Cerebellum (tissue), 4 donors: ENCODE measurements at places on chromosomes 5 and 9. TPM values are rescaled to one million over a fixed set of nuclear protein-coding genes. Genes with fewer than 3 reads are reported as not detected.

SPINK6 gene
- total RNA-seq: not detected

SPINK13 gene
- not detected for total RNA-seq

SLC34A1 gene
- total RNA-seq: not detected

HCN1 gene
- total RNA-seq: 32.5 TPM

LRRC19 gene
- total RNA-seq: not detected

ZSWIM6 gene
- total RNA-seq: 29.8 TPM

APBA1 gene
- total RNA-seq: 42.3 TPM

GIN1 gene
- total RNA-seq: 12.4 TPM

GPR151 gene
- 0.18 TPM for total RNA-seq

ZNF366 gene
- total RNA-seq: 1.1 TPM

ENTPD2 gene
- total RNA-seq: 0.45 TPM

INSL4 gene
- not detected for total RNA-seq

C5orf52 gene
- not detected for total RNA-seq

IL4 gene
- not detected for total RNA-seq

FYB1 gene
- 1.9 TPM for total RNA-seq

IL5 gene
- total RNA-seq: not detected

MTX3 gene
- total RNA-seq: 22.7 TPM

LHX3 gene
- total RNA-seq: not detected

SLC25A51 gene
- total RNA-seq: 60.3 TPM

SLC25A2 gene
- 0.36 TPM for total RNA-seq

PLAC8L1 gene
- not detected for total RNA-seq

IFNE gene
- not detected for total RNA-seq

HTR1A gene
- total RNA-seq: 5.0 TPM

HAVCR1 gene
- total RNA-seq: 0.36 TPM

ZNF300 gene
- total RNA-seq: 57.1 TPM

MRPL22 gene
- total RNA-seq: 24.2 TPM

LYRM7 gene
- 13.7 TPM for total RNA-seq

SIT1 gene
- not detected for total RNA-seq

CHD1 gene
- total RNA-seq: 108 TPM

EEIG1 gene
- total RNA-seq: 6.6 TPM

DPYSL3 gene
- total RNA-seq: 497 TPM

COQ4 gene
- 33.6 TPM for total RNA-seq

KCNV2 gene
- not detected for total RNA-seq

OMD gene
- 3.4 TPM for total RNA-seq

RABL6 gene
- total RNA-seq: 42.2 TPM

TNC gene
- total RNA-seq: 133 TPM

TMEM174 gene
- total RNA-seq: not detected

EIF4E1B gene
- total RNA-seq: 0.27 TPM

ROPN1L gene
- 3.2 TPM for total RNA-seq

KLHL3 gene
- total RNA-seq: 18.0 TPM

PCDHGB6 gene
- 21.7 TPM for total RNA-seq

MYMK gene
- total RNA-seq: not detected

DAPK1 gene
- 71.8 TPM for total RNA-seq

FOXD4L3 gene
- not detected for total RNA-seq

HRH2 gene
- 4.0 TPM for total RNA-seq

SLC1A3 gene
- 562 TPM for total RNA-seq

CTNND2 gene
- total RNA-seq: 76.9 TPM

TMED7 gene
- 71.2 TPM for total RNA-seq

LSM11 gene
- total RNA-seq: 61.5 TPM

NDUFS4 gene
- 55.9 TPM for total RNA-seq

FOXD4 gene
- total RNA-seq: 1.00 TPM

TERT gene
- total RNA-seq: not detected

PAEP gene
- not detected for total RNA-seq

GPX3 gene
- total RNA-seq: 2.6 TPM

ANKRD31 gene
- 0.82 TPM for total RNA-seq
